ENCODE measurements at places on chromosomes 2 and 18. TPM values are rescaled to one million over a fixed set of nuclear protein-coding genes. Genes with fewer than 3 reads are reported as not detected.

GRCh38 chr2:194867328-194867727, 789.7 kb upstream of the SLC39A10 start:
- no peak for DNase-seq

DNA sequence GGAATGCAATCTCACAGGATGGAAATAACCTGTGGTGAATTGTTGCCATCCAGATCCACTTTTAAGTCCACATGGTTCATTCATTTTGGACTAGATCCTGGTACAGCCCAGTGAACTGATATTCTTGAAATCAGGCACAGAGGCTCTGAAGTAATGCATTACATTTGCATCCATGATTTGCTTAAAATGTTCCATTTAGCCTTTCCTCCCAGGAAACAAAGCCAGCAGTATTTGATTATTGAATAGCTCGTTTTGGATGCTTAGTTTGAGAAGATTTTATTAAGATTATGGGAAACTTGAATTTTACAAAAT, 995.8 kb upstream of the CDH2 start:
- no peak for DNase-seq

DNA sequence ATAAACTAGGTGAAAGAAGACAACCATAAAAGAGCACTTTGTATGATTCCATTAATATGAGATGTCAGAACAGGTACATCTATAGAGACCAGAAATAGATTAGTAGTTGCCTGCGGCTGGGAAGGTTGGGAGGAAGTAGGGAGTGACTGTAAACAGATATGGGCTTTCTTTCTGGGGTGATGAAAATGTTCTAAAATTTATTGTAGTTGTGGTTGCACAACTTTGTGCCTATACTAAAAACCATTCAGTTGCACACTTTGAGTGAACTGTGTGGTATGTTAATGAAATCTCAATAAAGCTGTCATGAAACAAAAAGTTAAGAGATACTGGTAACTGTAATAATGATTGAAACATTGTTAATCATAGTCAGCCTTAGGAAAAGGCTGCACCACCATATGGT, 152.7 kb upstream of the ALPP start:
- no peak for DNase-seq

GRCh38 chr2:8270699-8271098, 411.2 kb upstream of the ID2 start:
- no peak for DNase-seq

DNA sequence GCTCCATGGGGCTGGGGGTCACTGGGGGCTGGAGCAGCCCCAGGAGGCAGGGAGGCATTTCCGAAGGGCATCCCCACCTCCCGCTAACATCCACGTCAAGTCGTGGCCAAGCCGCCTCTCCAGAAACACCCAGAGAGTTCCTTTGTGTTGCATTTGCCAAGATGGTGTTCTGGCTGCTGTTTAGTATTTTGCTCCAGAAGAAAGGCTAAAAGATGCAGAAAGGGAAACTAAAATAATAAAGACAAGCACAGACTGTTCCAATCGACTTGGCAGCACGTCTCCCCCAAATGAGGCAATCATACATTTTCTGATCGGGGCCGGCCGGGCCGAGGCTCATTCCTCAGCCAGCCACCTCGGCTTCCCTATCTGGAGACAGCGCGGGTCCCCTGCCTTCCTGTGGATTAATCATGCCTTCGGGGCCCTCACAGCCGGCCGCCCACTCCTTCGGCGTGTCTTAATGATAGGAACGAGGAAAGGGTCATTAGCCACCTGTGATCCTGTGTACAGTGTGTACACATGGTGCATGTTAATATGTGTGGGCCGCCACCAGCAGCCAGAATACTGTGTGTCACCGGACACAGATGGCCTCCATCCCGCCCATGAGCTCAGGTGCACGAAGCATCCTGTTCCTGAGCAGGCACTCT, 169.2 kb downstream of the KLHL29 start:
- DNase-seq, result no peak

DNA sequence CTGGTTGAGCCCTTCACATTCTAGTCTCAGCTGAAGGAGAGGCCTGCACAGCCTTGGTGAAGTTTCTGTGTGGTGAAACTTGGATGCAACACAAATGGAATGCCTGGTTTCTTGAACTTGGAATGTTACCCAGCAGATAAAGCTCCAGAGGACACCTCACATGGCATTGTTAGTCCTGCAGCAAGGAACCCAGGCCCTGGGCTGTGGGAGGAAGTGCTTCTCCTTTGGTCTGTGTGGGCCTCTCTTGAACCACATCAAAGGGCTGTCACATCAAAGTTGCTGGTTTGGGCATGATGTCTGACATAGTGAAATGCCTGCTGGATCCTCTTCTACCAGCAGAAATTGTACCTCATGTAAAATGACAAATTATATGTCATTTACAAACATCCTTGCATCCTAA, 198.5 kb downstream of the FHOD3 start:
- no peak for DNase-seq

The LHCGR gene
- 0.25 TPM for polyA plus RNA-seq

The TRIM54 gene
- 3.9 TPM for polyA plus RNA-seq

Data from right renal cortex interstitium (tissue), 3 donors.